ENCODE measurements at places on chromosomes 6 and 20.

- no peak for DNase-seq
Measured at GRCh38 chr6:117401799-117402198, 23.9 kb downstream of the ROS1 start.

GRCh38 chr20:20887593-20888265 is 175.3 kb upstream of the RALGAPA2 start:
- no peak for DNase-seq

DNA sequence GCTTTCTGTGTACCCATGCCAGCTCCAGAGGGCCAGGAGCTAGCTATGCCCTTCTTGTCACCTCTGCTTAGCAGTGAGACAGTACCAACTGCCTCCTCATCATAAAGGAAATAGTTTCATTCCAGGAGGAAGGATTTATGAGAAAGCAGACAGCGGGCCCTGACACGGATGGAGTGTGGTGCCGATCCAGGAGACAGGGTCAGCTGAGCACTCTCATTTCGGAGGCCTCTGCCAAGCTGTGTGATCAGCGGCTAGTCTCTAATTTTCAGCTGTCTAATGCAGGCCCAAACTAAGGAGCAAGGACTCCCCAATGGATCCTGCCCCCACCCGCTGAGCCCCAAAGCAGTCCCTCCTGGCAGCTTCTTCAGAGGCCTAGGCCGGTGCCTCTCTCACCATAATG is 103.1 kb downstream of the LRFN2 start:
- no peak for DNase-seq

GRCh38 chr6:111776236-111777221 is 96.7 kb downstream of the FYN start:
- no peak for DNase-seq

- DNase-seq = no peak
Measured at GRCh38 chr20:32387252-32387651, 29.1 kb downstream of the ASXL1 start.

GRCh38 chr6:29071831-29072723 is 15.0 kb downstream of the OR2B3 start:
- DNase-seq = no peak

DNA sequence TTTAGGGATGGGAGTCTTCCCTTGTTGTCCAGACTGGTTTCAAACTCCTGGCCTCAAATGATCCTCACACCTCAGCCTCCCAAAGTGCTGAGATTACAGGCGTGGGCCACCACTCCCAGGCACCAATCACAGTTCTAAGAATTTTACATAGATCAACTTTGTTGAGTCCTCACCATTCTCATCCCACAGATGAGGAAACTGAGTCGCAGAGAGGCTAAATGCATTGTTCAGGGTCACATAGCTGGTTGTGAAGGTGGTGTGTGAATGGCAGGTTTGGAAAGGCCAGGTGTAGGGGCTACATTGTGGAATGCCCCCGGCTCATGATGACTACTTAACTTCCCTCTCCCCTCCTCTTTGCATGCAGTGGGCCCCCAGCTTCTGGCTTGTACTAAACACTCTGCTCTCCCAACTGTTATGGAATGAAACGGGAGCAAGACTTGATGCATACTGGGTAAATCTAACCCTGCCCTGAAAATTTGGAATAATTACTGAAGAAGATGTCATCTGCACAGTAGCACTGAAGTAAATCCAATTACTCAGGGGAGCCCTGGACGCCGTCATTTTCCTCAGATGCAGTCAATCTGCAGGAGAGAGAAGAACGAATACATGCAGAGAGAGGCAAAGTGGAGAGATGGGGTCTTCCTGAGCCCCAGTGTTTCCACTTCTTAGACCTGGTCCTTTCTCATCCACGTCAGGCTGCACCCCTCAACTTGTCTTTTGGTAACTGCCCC is 102.3 kb upstream of the ZNF217 start:
- no peak for DNase-seq

- no peak for DNase-seq
Measured at GRCh38 chr6:157037165-157037564, 260.0 kb downstream of the ARID1B start.

GRCh38 chr6:119791736-119792135 is 442.2 kb upstream of the MAN1A1 start:
- no peak for DNase-seq

DNA sequence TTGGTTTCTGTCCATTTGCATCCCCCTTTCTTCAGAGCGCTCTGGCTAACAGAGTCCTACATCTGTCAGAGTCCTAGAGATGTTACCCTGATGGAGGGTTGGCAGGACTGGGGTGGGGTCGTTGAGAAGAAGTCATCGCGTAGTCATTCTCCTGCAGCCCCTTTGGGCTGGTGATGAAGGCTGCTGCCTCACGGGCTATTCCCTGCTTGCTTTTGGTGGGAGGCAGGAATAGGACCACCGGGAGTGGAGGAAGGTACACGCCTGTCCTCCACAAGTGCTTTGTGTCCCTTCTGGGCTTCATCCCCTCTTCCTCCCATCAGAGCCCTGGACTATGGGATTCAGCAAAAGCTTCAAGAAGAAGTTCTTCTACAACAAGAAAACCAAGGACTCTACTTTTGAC is 20.9 kb downstream of the CCDC167 start:
- no peak for DNase-seq

DNA sequence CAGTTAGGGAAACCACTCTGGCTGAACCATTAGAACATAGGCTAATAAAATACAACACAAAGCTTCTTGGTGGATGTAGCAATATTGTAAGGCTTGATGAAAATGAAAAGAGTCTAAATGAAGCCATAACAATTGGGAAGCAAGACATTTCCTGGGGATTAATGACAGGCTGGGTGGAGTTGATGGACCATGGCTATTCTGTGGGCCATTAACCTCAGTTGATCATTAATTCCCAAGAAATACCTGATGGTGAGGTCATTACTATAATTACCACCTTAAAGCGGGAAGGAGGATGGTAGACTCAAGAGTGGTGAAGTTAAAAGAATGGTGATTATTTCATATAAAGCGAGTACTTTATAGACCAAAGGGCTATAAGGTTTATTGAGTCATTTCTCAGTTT is 455.8 kb upstream of the MAP3K7 start:
- no peak for DNase-seq

DNA sequence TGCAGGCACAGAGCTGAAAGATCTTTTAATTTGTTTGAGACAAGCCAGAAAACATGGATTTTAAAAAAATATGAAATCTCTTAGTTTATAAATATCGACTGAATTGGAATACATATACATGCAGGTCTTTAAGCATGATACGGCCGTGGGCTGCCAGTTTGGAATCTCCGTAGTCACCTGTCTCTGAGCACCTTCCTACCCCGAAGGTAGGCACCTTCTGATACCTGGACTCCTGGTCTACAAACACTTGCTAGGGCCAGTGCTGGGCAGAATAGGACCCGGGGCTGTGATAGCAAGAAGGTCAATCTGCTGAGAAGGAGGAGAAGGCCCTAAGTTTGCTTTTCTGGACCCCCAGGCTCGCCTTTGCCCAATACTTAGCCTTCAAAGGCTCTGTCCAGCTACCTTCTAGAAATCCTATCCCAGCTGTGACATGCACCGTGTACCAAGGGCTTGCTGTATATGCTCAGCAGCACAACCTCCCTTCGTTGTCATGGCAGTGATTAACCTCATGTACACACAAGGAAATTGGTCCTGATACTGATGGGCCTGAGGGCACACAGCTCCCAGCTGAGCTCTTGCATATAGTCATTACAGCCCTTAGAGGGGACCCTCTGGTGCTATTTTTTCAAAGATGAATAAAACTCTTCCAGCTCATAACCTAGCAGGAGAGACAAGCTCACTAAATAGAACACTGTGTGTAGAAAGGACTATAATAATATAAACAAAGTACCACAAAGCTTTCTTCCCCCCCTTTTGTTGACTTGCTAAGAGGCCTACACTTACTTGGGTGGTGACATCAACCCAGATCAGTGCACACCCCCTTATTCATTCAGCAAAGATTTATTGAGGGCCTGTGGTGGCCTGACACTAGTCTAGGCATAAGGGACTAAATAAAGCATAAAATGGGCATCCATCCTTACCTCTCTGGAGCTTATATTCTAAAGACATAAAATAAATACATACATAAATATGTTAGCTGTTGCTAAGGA is 17.7 kb downstream of the SNPH start:
- DNase-seq = no peak

DNA sequence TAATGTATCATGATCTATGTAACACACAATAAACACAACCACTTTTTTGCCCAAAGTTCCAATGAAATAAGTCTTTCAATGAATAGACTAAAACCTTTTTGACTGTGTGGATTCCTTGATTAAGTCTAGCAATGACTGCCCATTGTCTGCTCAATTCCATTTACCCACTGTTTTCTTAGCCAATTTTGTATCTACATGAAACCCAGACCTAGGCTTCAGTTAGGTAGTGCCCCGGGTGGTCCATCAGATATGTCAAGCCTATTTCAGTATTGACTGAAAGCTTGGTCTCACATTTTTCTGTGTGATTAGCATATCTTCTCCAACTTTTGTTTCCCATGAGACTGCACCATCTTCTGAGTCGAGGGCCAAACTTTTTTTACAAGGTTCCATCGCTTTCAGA is 615.0 kb downstream of the C6orf118 start:
- no peak for DNase-seq

DNA sequence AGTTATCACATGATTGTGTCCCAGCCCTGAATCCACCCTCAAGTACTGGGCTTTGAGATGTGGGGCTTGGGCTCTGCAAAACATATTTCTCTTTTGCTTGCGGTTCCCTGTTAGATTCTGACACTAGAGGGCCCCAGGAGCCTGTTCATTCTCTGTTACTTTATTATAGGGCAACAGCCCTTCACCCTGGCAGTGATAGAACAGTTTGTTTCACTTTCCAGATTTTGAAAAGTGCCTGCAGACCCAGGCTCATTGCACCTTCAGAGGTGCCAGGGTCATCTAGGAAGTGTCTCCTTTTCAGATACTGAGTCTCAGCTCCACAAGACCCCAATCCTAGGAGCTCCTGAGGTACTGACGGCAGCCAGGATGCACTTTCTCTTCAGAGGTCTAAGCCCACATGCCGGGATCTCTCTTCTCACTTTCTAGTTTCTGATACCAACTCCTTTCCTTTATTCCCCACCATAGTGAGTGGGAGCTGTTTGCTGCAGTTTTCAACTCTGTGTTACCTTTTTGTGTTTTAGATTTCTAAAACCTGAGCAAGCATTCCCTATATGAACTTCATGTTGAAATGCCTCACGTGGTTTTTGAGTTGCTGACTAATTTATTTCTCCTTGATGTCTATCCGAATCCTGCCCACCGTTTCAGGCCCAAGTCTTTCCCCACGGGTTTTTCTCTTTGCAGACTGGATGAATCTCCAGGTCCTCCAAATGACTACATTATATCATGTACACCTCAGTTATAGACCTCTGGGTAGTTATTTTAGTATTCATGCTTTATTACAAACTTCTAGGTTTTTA is 10.9 kb downstream of the ABT1 start:
- no peak for DNase-seq

DNA sequence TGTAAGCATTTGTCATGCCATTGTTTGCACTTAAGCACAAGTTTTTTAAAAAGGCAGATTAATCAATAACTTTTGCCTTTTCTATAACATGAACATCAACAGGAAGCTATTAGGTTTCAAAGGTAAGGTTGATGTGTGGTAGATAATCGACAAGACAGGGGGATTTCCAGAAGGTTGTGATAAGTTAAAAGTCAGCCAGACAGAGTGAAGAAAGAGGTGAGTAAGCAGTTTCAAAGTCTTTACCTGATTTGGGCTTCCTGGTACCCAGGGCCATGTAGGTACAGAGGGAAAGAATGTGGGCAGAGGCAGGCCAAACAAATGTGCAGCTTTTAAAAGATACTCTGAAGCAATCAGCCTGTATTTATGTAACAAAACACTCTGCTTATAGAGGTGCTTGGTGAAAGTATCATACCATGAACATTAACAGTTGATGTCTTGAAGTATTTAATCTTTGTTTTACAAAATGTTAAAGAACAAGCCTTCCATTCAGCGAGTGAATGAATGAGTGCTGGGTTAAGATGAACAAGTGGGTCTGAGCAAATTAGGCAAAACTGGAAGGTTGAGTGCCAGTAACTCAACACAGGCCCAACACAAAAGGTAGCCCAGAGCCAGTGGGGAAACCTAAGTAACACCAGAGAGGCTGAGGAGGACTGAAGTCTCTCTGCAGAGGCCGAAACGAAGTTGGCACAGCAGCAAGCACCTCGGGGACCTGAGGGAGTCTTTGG is 60.2 kb downstream of the LRRC1 start:
- no peak for DNase-seq

GRCh38 chr6:33297406-33297955 is 1.3 kb downstream of the RGL2 start:
- DNase-seq = no peak

DNA sequence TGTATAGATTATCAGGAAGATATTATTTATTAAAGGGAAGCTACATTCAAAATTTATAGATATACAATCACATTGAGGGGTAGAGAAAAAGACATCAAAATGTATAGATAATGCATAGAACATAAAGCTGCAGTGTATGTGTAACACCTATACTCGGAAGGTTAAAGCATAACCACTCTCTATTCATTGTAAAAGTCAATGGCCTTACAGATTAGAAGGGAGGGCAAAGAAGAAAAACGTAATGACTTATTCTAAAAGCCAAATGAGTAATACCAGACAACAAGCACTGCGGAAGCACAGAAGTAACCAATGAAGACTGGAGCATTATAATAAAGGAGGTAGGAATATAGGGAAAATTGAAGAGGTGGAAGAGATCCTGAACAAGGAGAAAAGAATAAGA is 11.3 kb downstream of the HBS1L start:
- DNase-seq = no peak

DNA sequence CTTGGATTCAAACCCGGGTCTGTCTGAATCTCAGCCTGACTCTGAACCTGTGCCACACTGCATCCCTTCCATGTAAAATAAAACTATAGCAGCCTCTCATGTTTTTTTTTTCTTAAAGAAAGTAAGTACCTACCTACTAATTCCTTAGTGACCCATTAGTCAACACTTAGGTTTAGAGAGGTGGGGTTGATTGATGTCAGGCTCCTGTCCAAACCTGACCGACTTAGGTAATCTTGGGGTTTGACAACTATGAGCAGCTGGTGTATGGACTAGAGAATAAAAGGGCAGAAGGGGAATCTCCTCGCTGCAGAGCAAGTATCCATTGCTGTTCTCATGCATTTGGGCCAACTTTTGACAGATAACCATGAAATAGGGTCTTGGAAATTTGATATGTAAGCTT is 6.5 kb downstream of the NKAIN2 start:
- DNase-seq = no peak

DNA sequence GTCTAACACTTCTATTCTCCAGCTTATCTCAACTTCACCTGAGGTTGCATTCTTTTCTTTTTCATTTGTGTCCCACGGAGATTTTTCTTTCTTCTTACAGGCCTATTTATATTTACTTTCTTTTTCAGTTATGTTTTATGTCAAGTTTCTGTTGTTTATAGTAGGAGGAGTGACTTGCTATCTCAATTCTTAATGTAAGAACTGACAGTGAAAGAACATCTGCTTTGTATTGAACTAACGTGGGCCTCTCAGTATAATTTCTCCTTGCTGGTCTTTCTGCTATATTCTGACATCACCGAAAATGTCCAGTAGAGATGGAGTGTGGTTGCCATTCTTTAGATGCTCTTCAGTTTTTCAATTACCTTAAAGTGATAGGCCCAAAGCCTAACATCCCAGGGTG is 521.7 kb downstream of the EPM2A start:
- DNase-seq = no peak

GRCh38 chr20:42972591-42972990 is 217.1 kb downstream of the PTPRT start:
- DNase-seq = no peak

GRCh38 chr6:85361643-85362014 is 88.3 kb upstream of the NT5E start:
- DNase-seq = no peak
